ENCODE measurements at places on chromosomes 4 and X.

GRCh38 chrX:118497180-118497818 lies 1.7 kb downstream of the DOCK11 start:
- peak; percentile 28 for DNase-seq

- DNase-seq: no peak
These were observed 115.8 kb upstream of the INPP4B start for GRCh38 chr4:142961866-142962265.

DNA sequence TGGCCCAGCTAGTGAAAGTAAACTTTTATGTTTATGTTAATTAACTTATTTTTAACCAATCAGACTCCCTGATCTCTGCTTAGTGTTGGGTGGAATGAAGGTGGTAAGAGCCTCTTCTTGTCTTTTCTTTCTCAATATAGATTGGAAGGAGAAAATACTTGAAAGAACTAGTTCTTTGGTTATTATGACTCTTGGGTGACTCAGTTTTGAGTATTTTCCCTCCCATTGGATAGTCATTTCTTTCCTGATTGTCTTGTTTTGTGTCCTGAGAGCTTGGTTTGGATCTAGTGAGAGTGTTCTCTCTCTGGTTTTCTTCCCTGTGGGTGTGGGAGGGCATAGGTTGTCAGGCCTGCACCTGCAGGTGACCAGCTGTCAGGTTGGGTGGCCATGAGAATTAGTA lies 172.0 kb upstream of the GLRA2 start:
- no peak for DNase-seq

DNA sequence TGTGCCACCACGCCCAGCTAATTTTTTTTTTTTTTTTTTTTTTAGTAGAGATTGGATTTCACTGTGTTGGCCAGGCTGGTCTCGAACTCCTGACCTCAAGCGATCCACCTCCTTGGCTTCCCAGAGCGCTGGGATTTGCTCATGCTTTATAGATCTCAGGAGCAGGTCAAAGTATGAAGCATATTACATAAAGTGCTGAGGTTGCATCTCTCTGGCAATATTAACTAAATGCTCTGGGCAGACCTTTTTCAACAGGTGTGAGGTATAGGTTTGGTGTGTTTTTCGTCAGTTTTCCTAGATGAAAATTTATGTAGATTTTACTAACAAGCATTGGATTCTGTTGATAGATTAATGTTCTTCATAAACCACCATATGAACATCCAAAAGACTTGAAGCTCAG lies 19.3 kb upstream of the GCNA start:
- no peak for DNase-seq

GRCh38 chr4:174864031-174864430 lies 35.0 kb upstream of the GLRA3 start:
- DNase-seq: no peak

GRCh38 chr4:129346734-129347133 lies 250.8 kb downstream of the C4orf33 start:
- no peak for DNase-seq

DNA sequence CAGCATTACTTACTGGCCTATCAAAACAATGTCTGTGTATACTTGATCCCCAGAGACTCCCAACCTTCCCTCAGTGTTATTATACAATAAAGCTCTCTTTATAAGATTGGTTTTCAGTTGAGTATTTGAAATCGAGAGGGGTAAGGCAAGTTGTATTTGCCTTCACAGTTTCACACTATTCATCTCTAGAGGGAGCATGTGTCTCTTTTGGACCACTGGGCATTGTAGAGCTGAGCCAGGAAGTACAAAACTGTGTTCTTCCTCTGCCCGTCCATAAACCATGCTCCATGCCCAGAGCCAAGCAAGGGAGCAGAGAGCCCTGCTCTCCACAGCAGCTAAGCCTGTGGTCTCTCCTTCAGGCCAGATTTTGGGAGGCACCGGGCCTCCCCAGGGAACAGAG lies 61.5 kb upstream of the HHIP start:
- DNase-seq: no peak

DNA sequence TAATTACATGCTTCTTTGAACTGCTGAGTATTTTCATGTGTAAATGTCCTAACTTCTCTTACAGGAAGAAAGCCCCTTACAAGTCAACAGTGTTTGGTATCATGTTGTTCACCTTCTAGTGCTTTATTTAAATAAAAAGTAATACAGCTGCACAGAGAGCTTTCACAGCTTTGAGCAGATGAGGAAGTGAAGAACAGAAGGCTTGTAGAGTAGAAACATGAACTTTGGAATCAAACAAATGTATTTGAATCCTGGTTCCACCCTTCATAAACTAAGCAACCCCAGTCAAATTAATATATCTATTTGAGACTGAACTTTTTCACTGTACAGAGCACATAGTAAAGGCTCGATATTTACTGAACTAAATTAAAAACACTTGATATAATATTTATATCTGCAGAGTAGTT lies 120.5 kb downstream of the CAMK2D start:
- DNase-seq: no peak

DNA sequence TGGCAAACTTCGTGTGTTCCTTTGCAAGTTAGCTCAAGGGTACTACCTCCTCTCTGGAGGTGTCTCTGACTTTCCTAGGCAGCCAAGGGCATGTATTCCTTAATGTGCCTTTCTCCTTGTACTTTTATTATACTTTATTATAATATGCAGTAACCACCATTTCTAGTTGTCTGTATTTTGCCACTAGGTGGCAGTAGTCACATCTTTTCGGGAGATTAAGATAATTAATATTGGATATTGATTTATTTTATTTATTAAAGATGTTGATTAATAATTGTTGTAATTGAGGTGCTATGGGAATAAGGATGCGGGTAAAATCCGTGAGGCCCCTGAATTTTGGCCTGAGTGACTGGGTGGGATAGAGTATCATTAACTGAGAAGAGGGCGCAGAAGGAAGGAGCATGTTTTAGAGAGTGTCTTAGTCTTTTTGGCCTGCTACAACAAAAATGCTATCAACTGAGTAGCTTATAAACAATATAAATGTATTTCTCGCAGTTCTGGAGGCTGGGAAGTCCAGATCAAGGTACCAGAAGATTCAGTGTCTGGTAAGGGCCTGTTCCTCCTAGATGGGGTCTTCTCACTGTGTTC lies 153.3 kb downstream of the TMEM164 start:
- DNase-seq: no peak

GRCh38 chrX:44173219-44173618 lies 170.3 kb downstream of the EFHC2 start:
- DNase-seq: no peak

GRCh38 chrX:80432441-80432840 lies 12.2 kb downstream of the TENT5D start:
- DNase-seq: no peak

DNA sequence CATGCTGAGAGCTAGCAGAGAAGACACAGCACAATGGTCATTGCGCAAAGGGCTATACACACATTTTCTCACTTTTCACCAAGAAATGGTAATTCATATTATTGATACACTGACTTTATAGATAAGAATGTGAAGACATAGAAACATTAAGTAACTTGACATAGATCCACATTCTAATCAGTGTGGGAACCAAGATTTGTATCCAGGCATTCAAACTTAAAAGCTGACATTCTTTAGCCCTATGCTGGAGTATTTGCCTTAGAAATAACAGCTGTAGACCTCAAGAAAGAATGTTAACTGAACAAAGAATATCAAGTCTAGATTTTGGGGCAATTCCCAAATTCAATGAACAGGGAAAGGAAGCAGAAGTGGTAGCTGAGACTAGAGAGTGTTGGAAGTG lies 384.8 kb downstream of the IL15 start:
- DNase-seq: no peak

GRCh38 chrX:67601771-67602170 lies 58.0 kb downstream of the AR start:
- DNase-seq: no peak

Measured in Peyer's patch (tissue), 4 donors.